ENCODE measurements at places on chromosomes 12 and 14. TPM values are rescaled to one million over a fixed set of nuclear protein-coding genes. Genes with fewer than 3 reads are reported as not detected.

GRCh38 chr12:22050078-22050477, 4.1 kb downstream of the CMAS start:
- no peak overlapping the region for H3K4me3 ChIP-seq
- no peaks in the 10 kb centered on the region for H3K27me3 ChIP-seq
- H3K27ac ChIP-seq: no peak overlapping the region
- no peak for DNase-seq
- peaks cover 8% of the 10 kb centered on the region for H3K4me1 ChIP-seq
- H3K36me3 ChIP-seq: no peaks in the 10 kb centered on the region

- no peak overlapping the region for H3K4me3 ChIP-seq
- no peaks in the 10 kb centered on the region for H3K4me1 ChIP-seq
- DNase-seq: no peak
- no peaks in the 10 kb centered on the region for H3K27me3 ChIP-seq
- no peak overlapping the region for H3K27ac ChIP-seq
- no peaks in the 10 kb centered on the region for H3K36me3 ChIP-seq
These were observed 304.1 kb upstream of the SSTR1 start for GRCh38 chr14:37903343-37904191.

GRCh38 chr14:77309131-77309530, 11.6 kb downstream of the POMT2 start:
- no peaks in the 10 kb centered on the region for H3K27me3 ChIP-seq
- DNase-seq: no peak
- no peak overlapping the region for H3K27ac ChIP-seq

GRCh38 chr14:67515386-67516079, 17.6 kb upstream of the PLEKHH1 start:
- H3K36me3 ChIP-seq: no peaks in the 10 kb centered on the region
- no peak overlapping the region for H3K27ac ChIP-seq
- DNase-seq: no peak
- H3K4me1 ChIP-seq: peaks cover 14% of the 10 kb centered on the region
- no peaks in the 10 kb centered on the region for H3K27me3 ChIP-seq

The MLEC gene
- total RNA-seq: 49.1 TPM

The STAC3 gene
- total RNA-seq: 0.27 TPM
